CD8-positive, alpha-beta T cell (primary cell): ENCODE measurements at places on chromosomes 3 and 15.

- no peak for DNase-seq
Observed at GRCh38 chr15:57752436-57752835, 45.9 kb downstream of the POLR2M start.

- no peak for DNase-seq
Observed at GRCh38 chr3:174355505-174355904, 503.6 kb upstream of the NAALADL2 start.

GRCh38 chr3:29515451-29515850 is 234.6 kb downstream of the RBMS3 start:
- DNase-seq, result no peak

DNA sequence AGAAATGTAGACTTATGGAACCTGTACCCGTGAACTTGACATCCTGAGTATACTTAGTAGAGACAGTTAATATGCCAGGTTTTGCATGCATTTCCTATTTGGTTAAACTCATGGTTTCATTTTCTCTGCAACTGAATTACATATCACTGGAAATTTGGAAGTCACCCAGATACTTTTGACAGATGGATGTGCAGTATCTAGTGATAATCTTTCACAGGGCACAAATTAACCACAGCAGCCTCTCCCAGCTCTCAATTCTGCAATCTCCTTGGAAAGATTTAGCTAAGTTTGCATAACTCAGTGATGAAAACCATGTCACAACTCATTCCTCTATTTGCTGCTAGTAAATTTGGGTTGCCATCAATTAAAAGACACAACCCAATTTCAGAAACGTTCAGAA is 162.3 kb upstream of the TPM1 start:
- no peak for DNase-seq

DNA sequence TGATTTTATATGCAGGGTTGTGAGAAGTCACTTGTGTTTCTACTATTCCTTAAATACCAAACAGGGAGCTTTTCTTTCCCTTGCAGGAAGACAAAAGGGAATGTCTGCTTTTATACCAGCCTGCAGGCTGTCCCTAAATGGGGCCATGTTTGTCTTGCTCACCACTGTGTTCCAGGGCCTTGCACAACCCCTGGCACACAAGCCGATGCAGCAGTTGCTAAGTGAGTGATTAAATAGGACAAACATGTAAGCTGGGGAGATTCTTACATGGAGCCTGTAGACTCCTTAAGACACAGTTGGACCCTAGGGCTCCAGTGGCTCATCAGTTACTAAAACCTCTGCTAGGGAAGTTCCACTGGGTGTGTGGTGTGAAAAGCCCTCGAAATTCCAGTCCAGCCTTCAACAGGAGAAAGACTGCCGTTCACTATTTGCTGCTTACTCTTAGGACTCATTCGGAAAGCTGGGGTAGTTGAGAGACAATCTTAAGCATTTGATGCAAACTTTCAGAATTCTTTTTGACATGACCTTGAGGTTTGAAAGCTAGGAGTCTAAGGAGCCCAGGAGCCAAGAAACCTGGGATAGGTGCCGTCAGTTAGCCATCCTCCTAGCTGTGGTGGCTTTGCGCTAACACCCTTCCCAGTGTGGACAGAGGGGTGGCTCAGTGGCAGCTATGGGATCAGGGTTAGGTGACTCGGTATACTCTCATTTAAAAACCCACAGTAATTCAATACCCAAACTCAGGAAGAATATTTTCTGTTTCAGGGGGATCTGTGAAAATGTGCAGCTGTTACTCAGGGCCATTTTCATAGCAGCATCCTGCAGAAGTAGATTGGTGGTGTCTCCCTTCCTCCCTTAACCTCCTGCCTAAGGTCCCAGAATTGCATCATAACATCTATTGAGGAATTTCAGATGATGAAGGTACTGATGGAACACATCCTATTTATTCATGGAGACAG is 39.1 kb downstream of the SYNM start:
- no peak for DNase-seq

GRCh38 chr3:133930341-133930933 is 34.8 kb upstream of the RAB6B start:
- DNase-seq, result no peak
